ENCODE measurements at places on chromosomes 16 and 17.

GRCh38 chr17:10751563-10751962 lies 21.7 kb upstream of the TMEM220 start:
- DNase-seq = no peak

DNA sequence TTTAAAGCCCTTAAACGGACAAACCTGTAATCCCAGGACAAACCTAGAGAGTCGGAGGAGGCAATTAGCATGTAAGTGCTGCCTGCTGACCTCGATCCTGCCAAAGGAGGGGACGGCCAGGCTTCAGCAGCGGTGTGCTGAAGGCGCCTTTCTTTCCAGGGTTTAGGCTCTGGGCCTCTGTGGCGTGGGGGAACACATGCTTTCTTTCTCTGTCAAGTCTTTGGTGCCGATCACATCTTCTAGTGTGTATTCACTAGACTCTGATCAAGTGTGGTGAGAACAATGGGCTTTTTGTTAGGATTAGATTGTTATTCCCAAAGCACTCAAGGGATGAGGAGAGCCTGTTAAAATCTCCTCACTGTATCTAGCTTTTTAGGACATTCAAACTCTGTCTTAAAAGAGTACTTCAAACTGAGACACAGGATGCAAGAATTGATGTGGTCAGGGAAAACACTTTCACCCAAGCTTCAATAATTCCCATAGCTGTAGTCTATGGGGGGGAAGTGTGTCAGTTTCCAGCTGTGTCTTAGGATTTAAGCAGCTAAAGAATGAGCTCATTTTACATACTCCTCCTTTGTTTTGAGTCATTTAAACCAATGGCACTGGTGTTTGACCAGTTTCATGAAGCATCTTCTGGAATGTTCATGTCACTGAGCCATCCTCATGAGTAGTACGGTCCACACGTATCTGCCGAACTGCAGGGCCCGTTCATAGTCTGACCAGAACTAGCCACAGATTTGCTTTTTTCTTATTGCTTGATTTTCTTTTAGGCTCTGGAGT lies 51.2 kb downstream of the RPA1 start:
- no peak for DNase-seq

DNA sequence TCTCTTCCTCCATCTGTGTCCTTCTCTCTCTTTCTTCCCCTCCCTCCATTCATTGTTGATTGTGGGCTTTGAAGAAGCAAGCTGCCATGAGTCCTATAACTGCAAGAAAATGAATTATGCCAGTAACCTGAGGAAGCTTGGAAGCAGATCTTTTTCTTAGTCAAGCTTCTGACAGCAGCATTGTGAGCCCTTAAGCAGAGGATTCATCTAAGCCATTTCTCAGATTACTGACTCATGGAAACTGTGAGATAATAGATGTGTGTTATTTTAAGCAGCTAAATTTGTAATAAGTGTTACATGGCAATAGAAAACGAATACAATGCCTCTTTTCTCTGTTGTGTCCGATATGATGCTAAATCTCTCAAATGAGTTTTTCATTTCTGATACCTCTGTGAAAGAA lies 1109.7 kb downstream of the CDH11 start:
- DNase-seq = no peak

DNA sequence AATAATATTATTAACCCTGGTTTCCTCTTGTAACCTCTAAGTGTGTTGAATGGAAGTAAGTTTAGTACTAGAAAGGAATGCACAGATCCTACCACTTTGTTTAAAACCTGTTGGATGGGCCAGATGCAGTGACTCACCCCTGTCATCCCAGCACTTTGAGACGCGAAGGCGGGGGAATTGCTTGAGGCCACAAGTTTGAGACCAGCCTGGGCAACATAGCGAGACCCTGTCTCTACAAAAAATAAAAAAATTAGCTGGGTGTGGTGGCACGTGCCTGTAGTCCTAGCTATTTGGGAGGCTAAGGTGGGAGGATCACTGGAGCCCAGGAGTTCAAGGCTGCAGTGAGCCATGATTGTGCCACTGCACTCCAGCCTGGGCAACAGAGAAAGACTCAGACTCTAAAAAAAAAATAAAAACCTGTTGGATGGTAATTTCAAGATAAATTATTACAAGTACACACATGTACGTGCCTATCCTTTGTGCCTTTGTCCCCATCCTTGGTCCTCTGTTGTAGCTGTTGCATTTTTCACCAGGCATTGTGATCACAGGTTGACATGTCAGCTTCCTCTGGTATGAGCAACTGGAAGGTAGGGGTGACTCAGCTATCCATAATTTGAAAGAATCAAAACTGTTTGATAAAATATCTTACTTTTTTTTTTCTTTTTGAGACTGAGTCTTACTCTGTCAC lies 30.7 kb upstream of the METTL9 start:
- no peak for DNase-seq

DNA sequence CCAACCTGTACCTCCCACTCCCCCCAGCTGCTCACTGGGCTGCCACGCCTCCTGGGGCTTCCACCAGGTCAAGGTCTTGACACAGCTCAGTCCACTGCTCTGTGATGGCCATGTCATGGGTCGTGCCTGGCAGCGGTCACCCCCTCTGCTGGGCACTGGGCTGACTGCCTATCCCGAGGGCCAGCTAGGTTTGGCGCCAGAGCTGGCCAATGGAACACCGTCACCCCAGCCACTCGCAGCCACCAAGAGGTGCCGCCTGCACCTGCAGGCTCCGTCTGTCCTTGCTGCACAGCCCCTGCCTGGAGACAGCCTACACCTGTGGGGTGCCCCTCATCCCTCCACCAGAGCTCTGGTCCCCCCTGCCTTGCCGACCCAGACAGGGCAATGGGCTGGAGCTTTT lies 4.5 kb upstream of the RAB40C start:
- no peak for DNase-seq

DNA sequence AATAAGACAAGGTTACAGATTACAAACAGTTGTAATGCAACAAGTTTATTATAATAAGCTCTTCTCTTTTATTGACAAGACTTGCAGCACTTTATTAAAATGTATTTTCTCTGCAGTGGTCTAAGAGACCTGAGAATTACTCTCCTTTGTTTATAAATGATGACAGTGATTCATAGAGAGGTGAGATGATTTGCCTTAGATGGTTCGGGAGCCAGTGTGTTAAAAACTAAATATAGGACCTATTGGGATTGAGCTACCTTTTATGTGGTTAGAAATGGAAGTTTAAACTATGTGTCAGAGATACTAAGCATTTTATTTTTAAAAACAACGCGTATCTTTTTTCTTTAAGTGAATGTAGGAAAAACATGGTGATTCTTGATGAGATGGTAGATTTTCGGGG lies 2.9 kb upstream of the KRTAP3-3 start:
- DNase-seq = no peak

GRCh38 chr17:80989586-80989913 lies 2.1 kb upstream of the CHMP6 start:
- DNase-seq = no peak

DNA sequence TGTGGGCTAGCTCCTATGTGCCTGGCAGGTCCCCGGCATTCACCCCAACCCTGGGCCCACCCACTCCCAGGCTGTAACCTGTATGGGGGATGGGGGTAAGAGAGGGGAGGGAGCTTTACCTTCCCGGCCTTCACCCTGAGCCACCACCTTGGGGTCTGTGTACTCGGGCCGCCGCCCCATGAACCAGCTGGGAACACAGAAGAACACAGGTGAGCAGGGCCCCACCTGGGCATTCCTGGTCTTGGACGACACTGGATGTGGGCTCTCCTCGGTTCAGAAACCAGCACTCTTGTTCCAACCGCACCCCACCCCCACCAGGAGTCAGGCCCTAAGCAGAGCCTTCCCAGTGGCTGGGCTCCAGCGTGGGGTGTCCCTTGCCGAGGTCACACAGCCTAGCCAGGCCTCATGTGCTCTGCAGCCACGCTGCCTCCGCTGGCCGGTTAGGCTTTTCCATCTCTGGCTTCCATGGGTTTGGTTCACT lies 18.8 kb downstream of the B9D1 start:
- no peak for DNase-seq

GRCh38 chr17:39722965-39723848 lies 7.1 kb downstream of the MIEN1 start:
- no peak for DNase-seq

GRCh38 chr16:3458852-3459361 lies 15.4 kb downstream of the NAA60 start:
- DNase-seq = no peak

DNA sequence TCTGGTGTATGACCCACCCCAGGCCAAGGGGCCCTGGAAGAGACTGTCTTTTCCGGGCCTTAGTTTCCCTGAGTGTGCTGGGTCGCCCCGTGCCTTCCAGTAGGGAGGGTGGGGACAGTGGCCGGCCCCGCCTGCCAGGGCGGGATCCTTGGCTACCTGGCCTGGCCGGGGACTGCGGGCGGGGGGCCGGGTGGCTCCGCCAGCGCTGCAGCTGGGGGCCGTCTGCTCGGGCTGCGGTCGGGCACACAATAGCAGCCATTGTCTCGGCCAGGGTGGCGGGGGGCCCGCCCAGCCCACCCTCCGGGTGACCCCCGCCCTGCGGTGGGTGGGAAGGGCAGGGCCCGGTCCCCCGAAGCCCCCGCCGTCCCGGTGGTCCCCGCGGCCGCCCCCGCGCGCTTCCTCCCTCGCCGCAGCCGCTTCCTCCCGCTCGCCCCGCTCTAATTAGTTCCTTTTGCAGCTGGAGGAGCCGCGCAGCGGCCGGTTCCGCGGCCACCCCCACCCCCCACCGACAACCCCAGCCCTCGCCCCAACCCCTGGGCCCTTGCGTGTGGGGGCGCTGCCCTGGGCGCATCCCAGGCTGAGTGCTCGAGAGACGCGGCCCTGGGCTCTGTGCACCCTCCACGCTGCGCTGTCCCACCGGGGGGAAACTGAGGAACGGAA lies 11.6 kb downstream of the GLIS2 start:
- no peak for DNase-seq

DNA sequence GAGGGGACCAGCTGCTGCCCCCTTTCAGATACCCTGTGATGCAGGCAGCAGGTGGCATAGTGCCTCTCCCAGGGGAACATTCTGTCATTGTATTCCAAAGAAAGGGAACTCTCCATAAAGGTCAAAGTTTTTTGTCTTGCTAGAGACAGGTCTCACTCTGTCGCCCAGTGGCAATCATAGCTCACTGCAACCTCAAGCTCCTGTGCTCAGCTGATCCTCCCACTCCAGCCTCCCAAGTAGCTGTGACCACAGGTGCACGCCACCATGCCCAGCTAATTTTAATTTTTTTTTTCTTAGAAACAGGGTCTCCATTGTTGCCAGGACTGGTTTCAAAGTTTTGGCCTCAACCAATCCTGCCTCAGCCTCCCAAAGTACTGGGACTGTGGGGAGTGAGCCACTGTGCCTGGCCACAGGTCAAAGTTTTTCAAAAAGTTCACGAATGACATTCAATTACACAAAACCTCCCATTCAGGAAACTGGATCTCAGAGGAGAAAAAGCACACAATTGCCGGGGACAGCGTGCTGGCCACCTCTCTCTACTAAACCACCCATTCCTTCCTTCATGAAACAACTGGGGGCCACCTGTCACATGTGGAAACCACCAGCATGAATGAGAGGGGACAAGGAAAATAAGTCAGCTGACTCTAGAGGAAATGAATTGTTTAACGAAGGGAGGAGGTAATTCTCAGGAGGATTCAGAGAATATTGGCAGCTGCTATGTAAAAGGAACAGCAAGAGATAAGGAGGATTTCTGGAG lies 80.0 kb downstream of the MARCHF10 start:
- DNase-seq = no peak

- DNase-seq = no peak
Observed at GRCh38 chr16:55623640-55624039, 32.1 kb upstream of the SLC6A2 start.

GRCh38 chr16:67664871-67665270 lies 1.7 kb downstream of the ENKD1 start:
- DNase-seq = no peak

DNA sequence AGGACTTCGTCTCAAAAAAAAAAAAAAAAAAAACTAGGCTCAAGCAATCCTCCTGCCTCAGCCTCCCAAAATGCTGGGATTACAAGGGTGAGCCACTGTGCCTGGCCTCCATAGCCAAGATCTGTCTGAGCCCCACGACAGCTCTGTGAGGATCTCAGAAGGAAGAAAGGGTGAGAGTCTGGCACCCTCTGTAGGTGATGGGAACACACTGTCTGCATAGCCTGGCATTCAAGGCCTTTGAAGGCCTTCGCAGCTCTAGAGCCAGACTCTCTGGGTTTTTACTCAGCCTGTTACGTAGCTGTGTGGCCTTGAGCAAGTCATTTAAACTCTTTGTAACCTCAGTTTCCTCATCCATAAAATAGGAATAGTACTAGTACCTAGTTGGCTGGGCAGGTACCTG lies 6.3 kb upstream of the XPO6 start:
- no peak for DNase-seq

DNA sequence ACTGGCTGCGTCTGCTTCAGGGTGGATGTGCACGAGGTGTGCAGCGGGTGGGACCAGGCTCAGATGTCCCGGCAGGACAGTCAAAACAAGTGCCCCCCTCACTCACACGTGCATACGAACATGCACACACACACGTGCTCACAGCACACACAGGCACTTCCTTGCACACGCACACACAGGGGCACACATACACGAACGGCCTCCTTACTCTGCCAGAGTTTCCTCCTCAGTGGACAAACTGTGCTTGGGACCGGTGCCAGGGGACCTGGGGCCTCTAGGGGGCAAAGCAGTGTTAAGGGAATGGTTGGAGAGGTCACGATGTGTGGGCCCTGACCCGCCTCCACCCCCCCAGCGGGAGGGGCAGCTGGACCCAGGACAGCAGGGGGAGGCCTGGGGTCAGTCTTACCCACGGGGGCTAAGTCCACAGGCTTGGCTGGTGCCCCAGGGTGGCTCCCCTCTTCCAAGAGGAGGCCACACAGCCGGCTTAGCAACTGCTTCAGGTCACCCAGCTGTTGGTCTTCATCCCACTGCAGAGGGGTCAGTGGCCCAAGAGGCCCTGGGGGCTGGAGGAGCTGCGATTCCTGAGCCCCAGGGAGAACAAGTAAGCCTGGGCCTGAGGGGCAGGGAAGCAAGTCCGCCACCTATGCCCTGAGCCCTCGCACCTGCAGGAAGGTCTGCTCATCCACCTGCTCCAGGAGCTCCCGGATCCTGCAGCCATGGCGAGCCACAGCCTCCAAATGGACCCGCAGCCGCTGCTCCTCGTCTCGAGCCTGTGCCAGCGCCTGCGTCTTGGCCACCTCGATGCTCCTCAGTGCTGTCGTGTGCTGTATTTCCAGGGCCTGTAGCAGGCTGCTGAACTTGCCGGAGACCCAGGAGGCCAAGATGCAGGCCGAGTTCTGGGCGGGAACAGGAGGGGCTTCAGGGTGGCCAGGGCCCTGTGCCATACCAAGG lies 4.9 kb downstream of the TRIM65 start:
- DNase-seq = no peak

DNA sequence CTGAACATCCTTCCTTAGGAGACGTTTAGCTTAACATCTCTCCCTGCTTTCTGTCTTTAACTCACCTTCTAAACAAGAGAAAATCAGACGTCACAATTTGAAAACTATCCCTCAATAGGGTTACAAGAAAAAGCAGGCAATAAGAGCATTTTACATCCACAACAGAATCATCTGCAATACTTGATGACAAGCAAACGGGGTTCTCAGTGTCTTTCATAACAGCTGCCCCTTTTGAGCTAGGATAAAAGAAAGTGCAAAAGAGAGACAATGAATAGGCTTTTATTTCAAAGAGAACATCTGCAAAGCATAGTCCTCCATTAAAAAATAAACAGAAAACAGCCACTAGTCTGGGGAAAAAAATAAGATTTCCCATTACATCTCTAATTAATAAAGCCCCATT lies 13.2 kb downstream of the XYLT1 start:
- DNase-seq = no peak
